Lung (tissue), 17 donors: ENCODE measurements at places on chromosomes 11 and 22.

GRCh38 chr11:65927904-65928397 lies 8.7 kb downstream of the DRAP1 start:
- DNase-seq: no peak

DNA sequence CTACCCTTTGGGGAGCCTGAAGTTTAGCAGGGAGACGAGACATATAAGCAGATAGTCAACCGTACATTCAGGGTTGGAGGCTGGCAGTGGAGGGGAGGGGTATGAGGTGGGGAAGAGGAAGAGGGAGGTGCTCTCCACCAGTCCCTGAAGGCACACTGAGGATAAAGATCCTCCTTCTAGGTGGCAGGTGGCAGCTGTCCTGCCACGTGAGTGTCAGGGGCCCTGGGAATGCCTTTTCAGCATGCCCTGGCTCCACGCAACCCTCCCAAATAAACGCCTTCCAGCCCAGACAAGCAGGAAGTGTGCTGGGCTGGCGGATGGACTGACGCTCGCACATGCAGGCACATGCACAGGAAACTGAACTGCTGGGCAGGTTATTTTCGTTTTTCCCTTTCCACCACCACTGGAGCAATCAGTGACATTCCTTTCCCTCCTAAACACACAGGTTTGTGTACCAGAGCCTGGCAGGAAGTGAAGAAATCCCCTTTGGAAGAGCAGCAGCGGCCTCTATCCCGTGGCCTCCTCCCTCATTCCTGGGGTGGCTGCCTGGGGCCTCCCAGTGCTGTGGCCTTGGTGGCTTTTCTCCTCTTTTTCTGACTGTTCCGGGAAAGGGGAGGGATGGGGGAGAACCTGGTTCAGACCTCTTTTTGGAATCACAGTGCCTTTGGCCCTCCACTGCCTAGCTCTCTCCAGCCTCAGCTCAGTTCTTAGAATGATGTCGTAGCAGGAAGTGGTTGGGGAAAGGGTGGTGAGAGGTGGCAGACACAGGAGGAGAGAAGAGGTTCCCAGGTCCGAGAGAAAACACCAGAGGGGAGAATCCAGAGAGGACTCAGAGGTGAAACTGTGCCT lies 157.0 kb upstream of the TIMP3 start:
- peak; percentile 88 for DNase-seq

GRCh38 chr22:24599514-24599913 lies 3.5 kb upstream of the GGT1 start:
- no peak for DNase-seq

GRCh38 chr11:15770798-15771414 lies 585.4 kb downstream of the SOX6 start:
- peak; percentile 34 for DNase-seq

- DNase-seq: peak; percentile 50
Observed at GRCh38 chr11:44625759-44626523, 60.5 kb downstream of the CD82 start.

DNA sequence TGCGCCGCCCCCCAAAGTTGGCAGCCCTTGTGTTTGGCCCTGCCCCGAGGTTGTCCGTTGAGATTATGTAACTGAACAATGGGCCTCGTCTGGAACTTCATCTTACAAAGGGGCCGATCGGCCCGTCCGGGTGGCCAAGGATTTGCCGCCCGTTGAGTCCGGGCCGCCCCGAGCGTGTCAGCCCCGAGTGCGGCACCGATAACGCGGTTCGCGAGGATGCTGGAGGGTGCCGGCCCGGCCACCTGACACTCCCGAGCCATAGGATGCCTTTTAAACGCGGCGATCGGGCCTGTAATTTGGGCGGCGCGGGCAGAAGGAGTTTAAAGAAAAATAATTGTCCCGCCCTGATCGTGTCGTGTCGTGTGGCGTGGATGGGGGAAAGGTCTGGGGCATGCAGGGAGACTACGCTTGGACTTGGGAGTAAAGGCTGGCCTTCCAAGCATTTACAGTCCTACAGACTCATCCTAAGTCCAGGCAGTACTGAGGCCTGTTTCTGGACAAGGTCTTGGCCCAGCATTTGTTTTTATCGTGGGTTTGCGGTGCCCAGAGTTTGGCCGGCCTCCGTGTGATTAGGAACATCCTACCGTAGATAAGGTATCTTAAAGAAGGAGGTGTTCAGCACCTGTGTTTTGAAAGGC lies 1.3 kb downstream of the WEE1 start:
- DNase-seq: peak; percentile 62

GRCh38 chr22:47034905-47035419 lies 272.5 kb downstream of the TBC1D22A start:
- no peak for DNase-seq

DNA sequence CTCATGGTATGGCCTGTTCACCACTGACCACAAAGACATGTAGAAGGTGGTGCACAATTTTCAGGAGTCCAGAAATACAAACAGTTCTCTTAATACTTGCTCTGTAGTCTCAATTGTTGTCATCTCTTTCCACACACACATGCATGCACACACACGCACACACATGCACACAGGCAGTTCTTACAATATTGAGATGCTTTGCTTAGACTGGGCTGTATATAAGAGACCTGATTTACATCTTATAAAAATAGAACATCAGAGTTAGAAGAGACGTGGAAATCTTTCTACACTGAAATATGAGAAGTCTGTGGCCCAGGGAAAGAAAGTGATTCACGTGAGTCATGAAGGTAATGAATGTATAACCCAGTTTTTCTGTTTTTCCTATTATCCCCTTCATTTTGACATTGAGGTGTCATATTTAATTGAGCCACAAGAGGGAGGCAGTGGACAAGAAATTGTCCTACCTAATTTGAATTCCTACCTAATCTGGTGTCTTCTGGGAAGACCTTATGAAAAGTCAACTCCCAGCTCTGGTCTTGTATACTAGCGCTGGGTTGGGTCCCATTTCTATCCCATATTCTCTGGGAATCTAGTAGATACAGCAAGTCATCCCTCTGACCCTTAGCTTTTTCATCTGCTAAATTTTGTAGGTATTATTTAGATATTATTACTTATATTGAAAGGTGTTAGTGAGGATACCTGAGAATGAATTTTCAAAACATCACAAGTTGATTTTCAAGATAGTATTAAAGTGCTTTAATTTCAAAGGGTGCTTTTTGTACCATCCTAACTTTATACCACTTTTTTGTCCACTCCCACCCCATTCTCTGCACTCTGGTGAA lies 14.9 kb upstream of the MS4A4A start:
- DNase-seq: peak; percentile 38

GRCh38 chr22:39149915-39150847 lies 2.3 kb downstream of the CBX7 start:
- DNase-seq: no peak

GRCh38 chr11:61133956-61134662 lies 27.1 kb downstream of the VPS37C start:
- DNase-seq: no peak

DNA sequence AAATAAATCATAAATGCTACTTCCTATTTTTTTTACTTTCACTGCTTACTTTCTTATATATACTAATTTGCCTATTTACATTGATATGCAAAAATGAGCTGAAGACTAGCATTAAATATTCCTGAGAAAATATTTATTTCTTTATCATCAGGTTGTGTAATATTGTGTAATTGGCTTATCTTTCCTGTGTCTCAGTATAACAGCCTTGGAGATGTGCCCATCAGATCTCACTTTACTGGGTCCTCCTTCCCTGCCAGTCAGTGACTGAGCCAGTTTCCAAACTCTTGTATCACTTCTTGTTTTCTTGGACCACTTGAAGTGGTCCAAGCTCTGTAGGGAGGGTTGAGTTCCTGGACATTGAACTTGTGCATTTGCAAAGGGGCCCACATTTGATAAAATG lies 900.0 kb downstream of the LUZP2 start:
- no peak for DNase-seq

- no peak for DNase-seq
Observed at GRCh38 chr11:45440111-45440510, 154.0 kb upstream of the SYT13 start.

DNA sequence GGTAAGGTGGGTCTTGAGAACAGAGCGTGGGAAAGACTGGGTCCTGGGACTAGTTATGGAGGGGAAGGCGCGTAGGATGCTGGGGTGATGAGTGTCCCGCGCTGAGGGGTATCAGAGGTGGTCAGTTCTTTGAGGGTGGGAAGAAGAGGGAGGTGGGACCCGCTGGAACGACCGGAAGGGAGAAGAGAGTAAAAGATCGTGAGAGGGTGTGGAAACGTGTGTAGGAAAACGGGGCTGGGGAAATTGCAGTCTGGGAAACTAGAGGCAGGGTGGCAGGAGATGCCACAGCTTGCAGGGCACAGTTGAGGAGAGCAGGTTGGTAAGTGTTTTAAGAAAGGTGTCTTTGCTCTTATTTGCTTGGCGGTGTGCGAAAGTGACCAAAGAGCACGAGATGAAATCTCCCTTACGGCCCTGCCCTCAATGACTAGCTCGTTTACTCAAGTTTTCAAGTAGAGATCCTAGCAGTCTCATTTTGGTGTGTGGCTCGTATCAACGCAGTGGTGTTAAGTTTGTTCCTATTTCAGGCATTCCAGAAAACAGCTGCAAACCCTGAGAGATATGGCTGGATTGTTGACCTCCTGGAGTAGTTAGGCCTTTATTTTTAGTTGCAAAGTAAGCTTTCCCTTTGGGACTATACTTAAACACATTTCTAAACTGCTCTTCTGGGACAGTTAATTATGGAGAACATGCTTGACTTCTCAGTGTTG lies 615 bp downstream of the STT3A start:
- DNase-seq: peak; percentile 16

DNA sequence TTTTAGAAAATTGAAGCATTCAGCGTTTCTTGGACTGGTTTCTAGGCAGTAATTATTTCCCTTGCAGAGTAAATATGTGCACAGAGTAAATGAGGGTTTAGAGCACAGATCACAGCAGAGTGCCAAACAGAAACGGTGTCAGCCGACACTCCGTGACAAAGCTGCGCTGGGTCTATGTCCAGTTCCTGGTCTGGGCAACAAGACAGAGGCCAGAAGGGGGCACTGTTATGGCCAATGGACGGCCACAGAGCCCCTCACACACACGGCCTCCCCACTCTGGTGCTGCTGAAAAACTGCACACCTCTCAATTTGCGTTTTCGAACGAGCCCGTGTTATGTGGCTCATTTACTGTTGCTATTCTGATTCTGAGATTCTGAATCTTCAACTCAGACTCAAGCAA lies 180.7 kb downstream of the MPPED1 start:
- no peak for DNase-seq

DNA sequence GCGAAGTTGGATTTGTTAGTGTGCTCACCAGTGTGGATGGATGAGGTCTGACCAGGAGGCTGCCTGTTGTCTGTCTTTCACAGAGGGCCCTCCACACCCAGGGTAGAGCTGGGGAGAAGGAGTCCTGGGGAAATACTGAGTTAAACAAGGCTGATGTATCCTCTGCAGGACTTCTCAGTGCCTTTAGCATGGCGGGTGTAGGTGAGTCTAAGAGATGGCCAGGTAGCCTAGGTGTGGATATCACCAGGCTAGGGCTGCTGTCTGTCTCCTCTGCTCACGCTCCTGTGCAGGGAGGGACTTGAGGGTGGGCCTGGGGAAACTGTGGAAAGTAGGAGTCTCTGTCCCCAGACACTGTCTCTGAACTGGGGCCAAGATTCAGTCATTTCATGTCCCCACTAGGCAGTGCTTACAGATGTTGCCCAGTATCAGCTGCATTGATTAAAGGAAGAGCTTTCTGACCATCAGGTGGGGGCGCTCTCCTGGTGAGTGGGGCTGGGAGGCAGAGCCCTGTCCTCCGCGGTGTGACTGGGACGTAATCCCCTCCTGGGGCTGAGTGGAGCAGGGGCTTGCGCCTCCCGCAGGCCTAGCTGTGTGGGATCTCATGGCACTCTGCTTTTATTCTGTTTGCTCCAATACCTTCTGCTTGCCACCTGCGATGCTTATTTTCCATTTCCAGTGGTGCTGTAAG lies 35.5 kb upstream of the CCDC188 start:
- DNase-seq: no peak
